Stimulated activated naive B cell treated with anti-CD40 and anti-IgM and Interleukin-4, amounts not matched to agents 10 μg/mL and 1 μg/mL and 100 μg/mL, for 72 hours (primary cell): ENCODE measurements at places on chromosomes 6 and 20.
A peak's percentile ranks its signal among the peaks of the same experiment; 100 is the strongest.

- no peak for DNase-seq
Measured at GRCh38 chr6:74568861-74569260, 637.0 kb downstream of the COL12A1 start.

DNA sequence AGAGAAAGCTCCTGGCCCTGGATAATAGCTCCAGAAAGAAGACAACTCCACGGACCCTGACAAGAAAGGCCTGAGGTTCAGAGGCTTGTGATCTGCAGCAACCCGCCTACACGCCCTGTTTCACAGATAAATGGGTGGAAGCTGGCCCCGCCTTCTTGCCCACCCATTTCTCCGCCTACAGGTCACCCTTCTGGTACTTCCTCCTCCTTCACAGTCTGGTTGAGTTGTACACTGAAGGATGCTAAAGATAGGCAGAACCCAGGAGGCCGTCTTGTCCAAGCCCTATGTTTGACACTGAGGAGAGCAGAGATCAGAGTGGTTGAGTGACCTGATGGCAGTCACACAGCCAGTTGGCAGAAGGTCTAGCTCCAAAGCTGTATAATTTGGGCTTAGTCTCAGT, 34.2 kb upstream of the MDGA1 start:
- peak; percentile 47 for DNase-seq

GRCh38 chr6:151292974-151293687, 53.4 kb downstream of the AKAP12 start:
- DNase-seq = no peak

DNA sequence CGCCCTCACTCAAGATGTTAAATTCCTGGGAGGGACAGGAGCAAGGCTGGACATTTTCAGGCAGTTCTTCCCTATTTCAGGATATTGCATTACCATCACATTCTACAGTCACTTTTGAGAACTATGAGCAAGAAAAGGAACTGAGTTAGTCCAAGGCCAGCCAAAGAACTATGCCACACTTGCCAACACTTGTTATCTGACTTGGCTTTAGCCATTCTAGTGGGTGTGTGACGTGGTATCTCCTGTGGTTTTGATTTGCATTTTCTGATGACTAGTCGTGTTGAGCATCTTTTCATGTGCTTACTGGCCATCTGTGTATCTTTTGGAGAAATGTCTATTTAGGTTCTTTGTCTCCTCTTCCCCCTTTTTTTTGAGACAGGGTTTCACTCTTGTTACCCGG, 12.0 kb downstream of the XRN2 start:
- peak; percentile 16 for DNase-seq

DNA sequence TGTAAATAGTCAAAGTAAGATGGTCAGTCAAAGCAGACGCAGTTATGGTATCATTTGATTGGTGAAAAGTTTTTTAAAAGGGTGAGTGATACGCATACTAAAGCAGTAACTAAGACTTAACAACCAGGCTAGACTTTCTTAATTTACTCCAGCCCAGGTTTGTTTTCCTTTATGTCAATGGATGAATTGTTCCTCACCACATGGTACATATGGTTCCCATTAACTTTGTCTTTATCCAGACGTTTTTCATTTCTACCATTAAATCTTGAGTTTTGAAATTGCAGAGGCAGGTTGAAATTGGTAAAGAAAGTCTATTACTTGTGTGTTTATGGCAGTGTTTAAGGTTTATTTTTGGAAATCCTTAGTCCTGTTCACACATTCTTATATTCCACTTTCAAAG, 98.5 kb upstream of the SCGN start:
- DNase-seq = no peak

GRCh38 chr6:68038815-68039408, 596.2 kb upstream of the ADGRB3 start:
- DNase-seq = no peak

GRCh38 chr6:34205916-34206315, 30.8 kb upstream of the HMGA1 start:
- no peak for DNase-seq

DNA sequence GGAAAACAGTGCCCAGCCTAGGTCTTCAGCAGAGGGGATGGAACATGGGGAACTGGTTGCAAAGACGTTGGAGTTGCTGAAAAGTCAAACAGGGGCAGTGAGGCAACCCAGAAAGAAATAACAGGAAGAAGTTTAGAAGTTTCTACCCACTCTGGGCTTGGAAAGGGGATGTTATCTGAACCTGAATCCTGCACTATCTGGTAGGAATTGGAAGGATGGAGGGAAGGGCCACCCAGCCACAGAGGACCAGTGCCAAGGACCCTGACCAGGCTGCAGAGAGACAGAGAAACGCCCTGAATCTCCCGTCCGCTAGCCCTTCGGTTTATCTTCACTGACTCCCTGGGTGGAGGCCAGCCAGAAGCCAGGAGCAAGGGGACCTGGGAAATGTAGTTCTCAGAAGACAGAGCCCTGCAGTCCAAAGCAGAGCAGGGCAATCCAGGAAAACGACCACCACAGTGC, 217.3 kb upstream of the RREB1 start:
- no peak for DNase-seq

DNA sequence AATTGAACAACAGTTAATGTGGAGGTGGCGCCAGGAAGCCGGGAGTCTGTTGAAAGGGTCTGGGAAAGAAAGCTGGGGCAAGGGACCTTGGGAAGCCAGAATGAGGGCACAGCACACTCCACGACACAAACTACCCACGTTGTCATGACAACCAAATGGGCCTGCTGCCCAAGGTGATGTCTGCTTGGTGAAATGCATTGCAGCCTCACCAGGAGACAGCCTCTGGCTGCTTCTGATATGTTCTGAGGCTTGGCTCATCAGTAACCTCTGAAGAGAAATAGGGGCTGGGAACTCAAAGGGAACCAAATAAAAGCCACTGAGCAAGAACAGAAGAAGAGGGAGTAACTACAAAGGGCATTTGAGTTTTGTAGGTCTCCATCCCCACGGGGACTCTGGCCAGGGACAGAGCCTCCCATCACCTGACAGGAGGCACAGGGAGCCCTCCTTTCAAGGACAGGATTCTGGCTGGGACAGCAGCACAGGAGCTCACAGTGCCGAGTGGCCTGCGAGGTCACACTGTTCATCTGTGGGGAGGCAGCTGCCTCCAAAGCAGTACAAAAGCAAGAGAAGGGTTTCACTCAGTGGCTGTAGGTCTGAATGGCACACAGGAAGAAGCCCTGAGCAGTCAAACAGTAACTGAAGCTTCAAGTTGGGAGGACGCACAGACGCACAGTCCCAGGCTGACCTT, 44.6 kb upstream of the KCNK16 start:
- no peak for DNase-seq

- DNase-seq = peak; percentile 9
Measured at GRCh38 chr6:39980839-39981580, 46.7 kb upstream of the MOCS1 start.

DNA sequence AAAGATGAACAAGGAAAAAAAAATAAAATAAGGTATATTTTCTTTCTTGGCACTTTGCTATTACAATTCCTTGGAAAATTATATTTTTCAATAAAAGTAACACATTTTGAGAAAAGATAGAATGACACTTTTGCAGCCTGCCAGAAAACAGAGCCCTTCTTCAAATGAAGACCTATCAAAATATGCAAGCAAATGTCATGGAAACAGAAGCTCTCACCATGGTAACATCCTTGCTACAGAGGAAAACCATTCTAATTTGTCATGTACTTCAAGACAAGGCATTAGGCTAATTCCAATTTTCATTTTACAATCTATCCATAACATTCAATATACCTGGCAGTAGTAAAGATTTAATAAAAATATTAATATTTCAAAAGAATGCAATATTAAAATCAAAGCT, 177.9 kb downstream of the RNGTT start:
- DNase-seq = no peak

- DNase-seq = no peak
Measured at GRCh38 chr6:123276546-123276980, 280.5 kb downstream of the CLVS2 start.

GRCh38 chr20:44393608-44394451, 38.3 kb downstream of the HNF4A start:
- no peak for DNase-seq

DNA sequence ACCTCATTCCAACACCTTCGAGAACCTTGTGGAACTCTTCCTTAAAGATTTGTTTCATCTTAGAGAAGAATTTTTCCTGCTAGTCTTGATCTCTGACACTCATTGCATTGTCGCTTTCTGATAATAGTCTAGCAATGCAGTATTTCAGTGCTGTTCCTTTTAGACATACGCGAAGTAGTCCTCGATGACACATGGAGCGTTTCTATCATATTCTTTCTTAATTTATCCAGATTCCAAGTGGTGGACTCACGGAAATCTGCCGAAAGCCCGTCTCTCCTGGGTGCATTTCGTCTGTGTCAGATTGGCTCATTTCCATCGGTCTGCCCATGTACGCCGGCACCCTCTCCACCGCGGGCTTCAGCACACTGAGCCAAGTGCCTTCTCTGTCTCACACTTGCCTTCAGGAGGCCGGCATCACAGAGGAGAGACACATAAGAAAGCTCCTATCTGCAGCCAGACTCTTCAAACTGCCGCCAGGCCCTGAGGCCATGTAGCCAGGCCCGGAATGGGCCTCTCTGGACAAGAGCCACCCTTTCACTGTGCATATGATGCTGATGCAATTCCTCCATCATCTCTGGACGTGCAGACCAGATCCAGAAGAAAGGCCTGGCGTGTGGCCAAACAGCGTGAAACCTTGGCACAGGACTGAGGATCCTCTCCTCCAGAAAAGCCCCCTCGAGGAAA, 198.6 kb upstream of the UST start:
- DNase-seq = no peak

DNA sequence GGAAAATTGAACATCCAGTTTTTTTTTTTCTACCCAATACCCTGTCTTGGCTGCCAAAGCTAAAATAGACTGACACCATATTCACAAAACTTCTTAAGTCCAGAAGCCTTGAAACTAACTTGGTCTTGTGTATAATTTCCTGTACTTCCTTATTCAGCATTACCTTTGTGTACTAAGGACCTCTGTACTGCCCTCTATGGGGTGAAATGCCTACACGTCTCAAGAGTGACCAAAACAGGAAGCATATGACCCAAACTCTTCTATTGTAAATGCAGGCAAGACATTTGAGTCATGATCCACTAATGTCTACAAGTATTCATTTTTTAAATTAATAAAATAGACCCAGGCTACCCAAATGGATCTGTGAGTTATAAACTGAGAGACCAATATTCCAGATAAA, 50.4 kb downstream of the HMGCLL1 start:
- DNase-seq = no peak

DNA sequence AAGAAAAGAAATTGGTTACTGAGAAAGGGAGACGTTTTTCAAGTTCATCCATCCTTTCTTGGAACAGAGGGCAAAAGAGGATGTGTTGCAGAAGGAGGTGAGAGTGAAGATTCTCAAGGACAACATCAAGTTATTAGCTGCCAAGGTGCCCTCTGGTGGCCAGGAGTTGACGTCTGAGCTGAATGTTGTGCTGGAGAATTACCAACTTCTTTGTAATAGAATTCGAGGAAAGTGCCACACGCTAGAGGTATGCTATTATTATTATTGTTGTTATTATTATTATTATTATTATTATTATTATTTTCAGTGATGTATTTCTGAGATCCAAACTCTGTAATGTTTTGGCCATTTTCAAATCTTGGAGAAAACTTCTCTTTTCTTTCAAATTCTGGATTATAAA, 197.0 kb downstream of the UTRN start:
- peak; percentile 44 for DNase-seq

GRCh38 chr20:20566516-20566915, 145.9 kb downstream of the RALGAPA2 start:
- DNase-seq = no peak

GRCh38 chr6:158554611-158555361, 5.1 kb upstream of the TMEM181 start:
- DNase-seq = no peak

DNA sequence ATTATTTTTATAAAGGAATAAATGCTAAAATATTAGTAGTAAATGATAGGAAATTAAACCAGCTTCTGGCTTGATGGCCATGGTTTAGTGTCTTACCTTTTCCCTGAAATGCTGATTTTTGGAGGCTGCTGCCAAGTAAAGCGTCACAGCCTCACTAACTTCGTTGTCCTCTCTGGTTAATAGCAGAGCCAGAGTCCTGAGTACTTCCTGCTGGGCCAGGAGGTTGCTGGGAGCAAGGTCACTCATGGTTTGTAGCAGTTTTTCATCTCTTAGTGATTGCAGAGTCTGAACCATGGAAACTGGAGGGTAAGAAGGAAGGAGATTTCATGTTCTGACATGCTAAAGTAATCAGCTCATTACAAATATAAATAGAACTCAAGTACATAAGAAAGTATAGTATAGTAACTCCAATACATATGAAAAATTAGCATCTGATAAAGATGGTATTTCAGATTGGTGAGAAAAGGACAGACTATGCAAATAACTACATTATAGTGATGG, 26.5 kb upstream of the ARMH2 start:
- no peak for DNase-seq

DNA sequence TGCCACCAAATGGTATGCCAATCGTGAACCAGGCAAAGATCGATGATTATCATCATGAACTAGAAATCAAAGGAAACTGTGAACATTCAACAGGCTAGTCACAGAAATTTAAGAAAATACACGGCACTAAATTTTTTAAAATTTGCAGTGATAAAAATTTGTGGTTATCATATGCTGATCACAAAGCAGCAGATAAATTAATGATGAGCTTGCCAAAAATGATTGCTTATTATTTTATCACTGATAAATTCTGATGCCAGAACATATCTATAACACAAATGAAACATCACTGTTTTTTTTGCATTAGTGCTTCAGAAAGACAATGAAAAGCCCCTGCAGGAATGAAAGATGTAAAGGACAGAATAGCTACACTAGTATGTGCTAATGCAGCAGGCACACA, 1413.2 kb upstream of the MAP3K7 start:
- no peak for DNase-seq

GRCh38 chr6:157527471-157527907, 146.5 kb downstream of the ZDHHC14 start:
- no peak for DNase-seq

- DNase-seq = no peak
Measured at GRCh38 chr20:36248836-36249235, 12.6 kb downstream of the AAR2 start.

GRCh38 chr20:9551808-9552550, 37.6 kb downstream of the LAMP5 start:
- DNase-seq = no peak

- no peak for DNase-seq
Measured at GRCh38 chr6:54874349-54875048, 27.9 kb downstream of the FAM83B start.

DNA sequence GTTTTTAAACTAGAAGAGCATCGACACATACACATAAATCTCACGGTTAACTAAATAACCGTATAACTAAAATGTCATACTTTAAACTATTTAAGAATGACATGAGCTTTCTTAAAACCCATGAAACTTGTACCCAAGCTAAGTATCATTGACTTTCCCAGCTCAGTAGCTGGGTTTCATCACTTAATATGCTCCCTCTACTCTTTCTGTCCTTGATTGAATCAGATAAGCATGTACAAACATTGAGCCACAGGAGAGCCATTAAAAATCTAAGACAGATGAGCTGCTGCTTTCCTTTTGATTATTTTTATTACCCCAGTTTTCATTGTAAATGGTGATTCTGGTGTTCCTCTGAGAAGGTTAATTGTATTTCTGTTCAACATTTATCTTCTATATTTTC, 115.8 kb downstream of the FOXO3 start:
- no peak for DNase-seq

GRCh38 chr6:128310451-128310850, 209.9 kb downstream of the PTPRK start:
- no peak for DNase-seq

GRCh38 chr20:25281541-25281991, 33.7 kb downstream of the PYGB start:
- DNase-seq = peak; percentile 73

- no peak for DNase-seq
Measured at GRCh38 chr20:52103913-52104545, 87.5 kb downstream of the ZFP64 start.

GRCh38 chr6:122376246-122376645, 23.2 kb upstream of the HSF2 start:
- DNase-seq = no peak
